ENCODE measurements at places on chromosomes 3 and 15.

DNA sequence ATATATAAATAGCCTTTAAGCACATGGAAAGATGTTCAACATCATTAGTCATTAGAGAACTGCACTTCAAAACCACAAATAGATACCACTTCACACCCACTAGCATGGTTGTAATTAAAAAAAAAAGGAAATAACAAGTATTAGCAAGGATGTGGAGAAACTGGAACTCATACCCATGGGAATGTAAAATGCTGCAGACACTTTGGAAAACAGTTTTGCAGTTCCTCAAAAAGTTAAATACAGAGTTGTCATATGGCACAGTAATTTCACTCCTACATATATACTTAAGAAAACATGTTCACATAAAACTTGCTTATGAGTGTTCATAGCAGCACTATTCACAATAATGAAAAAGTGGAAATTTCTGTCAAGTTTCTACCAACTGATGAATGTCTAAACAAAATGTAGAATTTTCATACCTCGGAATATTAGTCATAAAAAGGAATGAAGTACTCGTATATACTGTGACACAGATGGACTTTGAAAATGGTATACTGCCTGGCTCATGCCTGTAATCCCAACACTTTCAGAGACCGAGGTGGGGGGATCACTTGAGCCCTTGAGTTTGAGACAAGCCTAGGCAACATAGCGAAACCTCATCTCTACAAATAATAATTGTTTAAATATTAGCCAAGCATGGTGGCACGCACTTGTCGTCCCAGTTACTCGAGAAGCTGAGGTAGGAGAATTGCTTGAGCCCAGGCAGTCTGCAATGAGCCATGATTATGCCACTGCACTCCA lies 28.1 kb downstream of the BCL2A1 start:
- no peak for DNase-seq

GRCh38 chr15:35170207-35170606 lies 85.1 kb upstream of the NANOGP8 start:
- DNase-seq, result no peak

GRCh38 chr15:57160823-57161560 lies 215.3 kb upstream of the CGNL1 start:
- DNase-seq, result no peak

- DNase-seq, result no peak
Observed at GRCh38 chr15:29223640-29224039, 46.0 kb downstream of the NSMCE3 start.

DNA sequence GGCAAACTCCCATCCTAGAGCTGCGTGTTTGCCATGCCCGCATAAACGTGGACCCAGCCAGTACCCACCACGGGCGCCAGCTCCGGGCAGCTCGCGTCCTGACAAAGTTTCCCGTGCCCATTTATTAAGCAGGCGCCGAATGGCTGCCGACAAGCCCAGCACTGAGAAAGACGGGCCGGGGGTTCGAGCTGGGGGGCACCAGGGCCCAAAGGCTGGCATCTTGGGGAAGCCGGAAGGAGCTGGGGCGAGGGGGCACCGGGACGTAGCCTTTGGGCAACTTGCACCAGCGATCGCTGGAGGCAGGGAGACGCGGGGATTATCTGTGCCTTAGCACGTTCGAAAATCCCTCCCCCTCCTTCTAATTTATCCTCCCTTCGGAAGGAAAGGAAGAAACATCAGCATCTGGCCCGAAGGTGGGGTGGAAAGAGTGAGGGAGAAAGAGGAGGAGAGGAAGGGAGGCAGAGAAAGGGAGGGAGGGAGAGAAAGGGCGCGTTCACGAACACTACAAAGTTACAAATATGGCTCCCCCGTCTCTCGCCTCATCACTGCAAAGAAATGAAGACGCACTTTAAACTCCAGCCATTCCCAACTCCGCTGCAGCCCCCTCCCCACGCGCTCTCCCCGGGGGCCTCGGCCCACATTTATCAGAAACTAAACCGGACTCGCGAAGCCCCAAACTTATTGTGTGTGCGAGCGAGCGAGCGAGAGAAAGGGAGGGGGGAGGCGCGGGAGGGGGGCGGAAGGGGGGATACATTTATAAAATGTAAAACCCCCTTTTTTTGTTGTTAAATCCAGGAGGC lies 1.0 kb downstream of the ANP32A start:
- peak; percentile 27 for DNase-seq

DNA sequence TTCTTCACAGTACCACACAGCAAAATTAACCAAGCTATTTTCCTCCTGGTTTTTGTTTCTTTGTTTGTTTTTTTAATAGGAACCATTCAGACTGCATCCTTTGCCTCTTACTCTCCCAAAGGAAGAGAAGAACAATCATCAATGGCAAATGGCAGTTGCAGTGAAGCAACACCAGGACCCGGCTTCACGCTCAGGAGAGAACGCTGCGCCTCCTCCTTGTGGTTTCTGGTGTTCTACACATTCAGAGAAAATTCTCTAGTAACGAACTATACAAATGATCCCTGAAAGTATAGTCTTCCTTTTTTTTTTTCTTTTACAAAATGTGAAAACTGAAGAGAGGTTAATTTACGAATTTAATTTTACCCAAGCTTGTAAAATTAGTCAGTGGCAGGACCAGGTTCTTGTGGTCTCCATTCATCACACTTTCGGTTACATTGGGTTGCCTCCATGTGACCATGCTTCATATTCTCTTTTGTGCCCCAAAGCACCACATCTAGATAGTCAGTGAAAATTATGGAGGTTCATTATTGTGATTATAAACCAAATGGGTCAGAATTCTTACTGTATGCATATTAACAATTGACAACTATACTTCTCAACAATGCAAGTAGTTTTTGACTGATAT lies 10.6 kb upstream of the MINDY2 start:
- no peak for DNase-seq

DNA sequence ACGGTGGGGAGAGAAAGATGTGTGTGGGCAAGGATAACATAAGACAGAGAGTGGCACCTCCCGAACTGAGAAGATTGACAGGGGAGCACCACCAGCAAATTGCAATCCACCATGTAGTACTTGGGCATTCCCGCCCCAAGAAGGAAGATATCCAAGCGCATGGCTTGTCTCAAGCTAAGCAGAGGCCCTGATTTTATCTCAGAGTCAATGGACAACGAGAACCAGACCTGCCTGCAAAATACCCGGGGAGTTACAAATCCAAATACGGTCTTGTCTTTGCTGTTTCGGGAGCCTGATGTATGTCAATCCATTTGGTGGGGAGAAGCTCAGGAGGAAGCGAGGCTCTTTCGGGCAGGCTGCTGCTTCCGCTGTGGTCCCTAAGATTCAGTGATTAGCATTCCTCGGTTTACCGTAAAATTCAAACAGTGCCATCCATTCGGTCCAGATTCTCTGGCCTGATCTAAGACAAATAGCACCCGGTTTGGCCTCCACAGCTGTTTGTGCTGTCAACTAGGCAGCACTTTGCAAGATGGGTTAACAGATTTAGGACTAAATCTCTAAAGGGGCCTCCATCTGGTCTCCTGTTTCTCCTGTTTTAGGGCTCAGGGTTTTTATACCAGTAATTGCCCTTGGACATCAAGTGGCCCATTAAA lies 97.7 kb upstream of the WNT5A start:
- no peak for DNase-seq

DNA sequence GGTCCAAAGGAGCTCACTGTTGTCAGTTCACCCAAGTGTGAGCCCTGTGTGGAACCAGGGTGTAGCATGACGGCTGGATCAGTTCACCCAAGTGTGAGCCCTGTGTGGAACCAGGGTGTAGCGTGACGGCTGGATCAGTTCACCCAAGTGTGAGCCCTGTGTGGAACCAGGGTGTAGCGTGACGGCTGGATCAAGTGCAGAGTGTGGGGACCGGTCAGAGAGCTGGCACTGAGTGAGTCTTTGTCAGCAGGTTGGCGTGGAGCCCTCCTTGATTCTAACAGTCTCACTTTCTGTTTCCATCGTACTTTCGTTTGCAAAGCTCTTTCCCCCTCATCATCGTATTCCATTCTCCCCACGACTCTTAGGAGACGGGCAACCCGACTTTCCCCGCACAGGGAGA lies 57.9 kb upstream of the DLG1 start:
- no peak for DNase-seq

GRCh38 chr3:159149131-159149530 lies 347.3 kb downstream of the MFSD1 start:
- no peak for DNase-seq

- no peak for DNase-seq
Observed at GRCh38 chr15:65033659-65034269, 4.3 kb upstream of the MTFMT start.

DNA sequence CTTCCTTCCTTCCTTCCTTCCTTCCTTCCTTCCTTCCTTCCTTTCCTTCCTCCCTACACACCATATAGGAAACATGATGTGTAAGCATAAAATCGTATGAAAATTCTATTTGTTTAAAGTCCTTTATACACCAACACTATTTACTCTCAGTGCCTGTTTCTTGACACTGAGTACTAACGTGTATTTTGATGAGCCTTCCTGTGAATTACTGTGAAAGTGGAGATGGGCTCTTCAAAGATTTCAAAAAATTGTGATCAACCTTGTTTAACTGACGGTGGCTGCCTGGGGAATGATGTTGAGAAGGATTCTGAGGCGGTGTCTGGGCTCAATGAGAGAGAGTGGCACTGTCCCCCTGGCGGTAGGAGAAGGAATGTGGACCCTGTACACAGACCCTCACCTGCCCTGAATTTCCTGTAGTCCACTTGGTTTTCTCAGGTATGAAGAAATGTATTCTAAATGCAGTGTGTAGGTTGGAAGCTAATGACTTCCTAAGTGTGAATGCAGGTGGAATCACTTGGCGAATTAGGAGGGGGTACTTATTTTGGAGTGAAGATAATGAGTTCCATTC lies 237.9 kb downstream of the GAP43 start:
- DNase-seq, result no peak

DNA sequence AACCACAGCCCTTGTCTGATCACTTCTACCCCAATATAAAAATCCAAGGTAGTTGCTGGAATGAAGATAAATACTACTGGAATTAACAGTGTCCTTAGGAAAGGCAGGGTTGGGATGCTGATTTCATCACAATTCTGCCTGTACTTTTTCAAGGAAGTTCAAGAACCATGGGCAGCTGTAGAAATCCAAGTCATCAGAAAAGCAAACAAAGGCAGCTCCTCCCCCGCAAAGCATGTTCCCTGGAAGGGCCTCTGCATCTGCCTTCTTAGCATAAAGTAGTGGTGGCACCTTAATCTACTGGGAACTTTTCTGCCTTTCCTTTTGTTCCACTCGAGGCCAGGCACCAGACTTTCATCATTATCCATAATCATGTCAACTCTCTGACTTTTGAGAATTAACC lies 54.4 kb downstream of the ERC2 start:
- no peak for DNase-seq

- no peak for DNase-seq
Observed at GRCh38 chr3:186598794-186599141, 14.1 kb upstream of the AHSG start.

DNA sequence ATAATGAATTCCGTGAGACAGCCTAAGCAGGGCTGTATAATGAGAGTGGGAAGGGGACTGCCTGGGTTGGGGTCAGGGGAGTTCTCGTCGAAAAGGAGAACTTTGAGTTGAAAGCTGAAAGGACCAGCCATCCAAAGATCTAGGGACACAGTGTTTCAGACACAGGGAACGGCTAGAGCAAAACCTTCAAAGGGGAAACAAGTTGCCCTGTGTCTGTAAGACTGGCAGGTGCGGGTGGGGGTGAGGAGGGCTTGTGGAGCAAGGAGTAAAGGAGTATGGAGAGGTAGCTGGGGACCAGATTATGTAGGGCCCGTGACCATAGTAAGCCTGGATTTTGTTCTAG lies 1.3 kb upstream of the SRP14 start:
- no peak for DNase-seq

DNA sequence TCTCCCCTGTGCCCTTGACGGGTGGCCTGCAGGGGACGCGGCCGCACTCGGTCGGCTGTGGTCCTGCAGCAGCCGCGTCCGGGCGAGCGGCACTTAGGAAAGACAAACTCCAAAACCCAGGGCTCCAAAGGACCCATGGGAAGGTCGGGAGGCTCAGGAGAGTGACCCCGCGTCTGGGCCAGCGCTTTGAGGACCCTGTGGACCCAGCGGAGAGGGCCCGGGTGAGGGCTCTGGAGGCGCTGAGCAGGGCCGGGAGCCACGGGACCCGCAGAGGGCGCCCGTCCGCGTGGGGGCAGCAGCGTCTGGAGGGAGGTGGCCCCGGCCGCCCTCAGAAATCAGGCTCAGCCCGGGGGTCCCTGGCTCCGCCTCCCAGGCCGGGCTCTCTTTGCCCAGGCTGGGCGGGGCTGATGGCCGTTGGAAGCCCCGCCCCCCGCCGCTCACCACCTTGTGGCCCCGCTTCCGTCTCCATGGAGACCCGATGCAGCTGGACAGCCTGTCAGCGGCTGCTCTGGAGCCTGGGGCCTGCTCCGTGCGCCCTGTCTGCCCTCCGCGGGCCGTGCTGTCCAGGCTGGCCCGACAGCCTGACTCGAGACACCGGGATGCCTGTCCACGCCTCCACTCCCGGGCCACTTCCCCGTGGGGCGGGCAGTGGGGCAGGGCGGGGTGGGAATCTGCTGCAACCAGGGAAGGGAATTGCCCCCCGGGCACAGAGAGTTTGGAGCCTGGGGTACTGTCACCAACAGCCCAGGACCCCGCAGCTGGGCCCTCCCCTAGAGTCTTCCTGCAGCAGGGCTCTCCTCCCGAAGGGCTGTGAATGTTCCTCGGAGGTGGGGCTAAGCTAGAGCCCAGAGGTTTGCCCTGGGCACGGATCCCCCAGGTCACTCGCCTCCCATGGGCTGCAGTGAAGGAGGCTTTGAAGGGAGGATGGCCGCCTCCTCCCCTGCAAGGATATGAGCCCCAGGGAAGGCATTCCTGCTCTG lies 34.8 kb upstream of the RPL32 start:
- no peak for DNase-seq

- no peak for DNase-seq
Observed at GRCh38 chr15:101179341-101180153, 72.3 kb downstream of the CHSY1 start.

DNA sequence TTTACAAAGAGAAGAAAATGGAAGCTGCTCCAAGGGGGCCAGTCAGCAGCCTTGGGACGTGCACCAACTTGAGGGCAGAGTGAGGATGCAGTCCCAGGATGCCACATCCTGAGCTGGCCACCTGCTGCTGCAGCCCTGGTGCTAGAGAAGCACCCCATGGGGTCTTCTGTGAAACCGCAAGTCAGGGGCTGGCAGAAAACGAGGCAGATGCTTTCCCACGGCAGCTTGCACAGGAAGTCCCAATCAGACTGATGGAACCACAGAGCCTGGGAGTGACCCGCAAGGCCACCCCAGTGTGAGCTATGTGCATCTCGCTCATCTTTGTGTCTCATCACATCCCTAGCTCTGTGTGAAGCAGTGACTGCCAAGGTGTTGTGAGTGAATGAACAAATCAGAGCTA lies 76.5 kb downstream of the NUP210 start:
- no peak for DNase-seq

- no peak for DNase-seq
Observed at GRCh38 chr15:57692709-57693108, 13.8 kb upstream of the POLR2M start.

GRCh38 chr3:127775398-127776109 lies 46.8 kb downstream of the MGLL start:
- DNase-seq, result no peak

DNA sequence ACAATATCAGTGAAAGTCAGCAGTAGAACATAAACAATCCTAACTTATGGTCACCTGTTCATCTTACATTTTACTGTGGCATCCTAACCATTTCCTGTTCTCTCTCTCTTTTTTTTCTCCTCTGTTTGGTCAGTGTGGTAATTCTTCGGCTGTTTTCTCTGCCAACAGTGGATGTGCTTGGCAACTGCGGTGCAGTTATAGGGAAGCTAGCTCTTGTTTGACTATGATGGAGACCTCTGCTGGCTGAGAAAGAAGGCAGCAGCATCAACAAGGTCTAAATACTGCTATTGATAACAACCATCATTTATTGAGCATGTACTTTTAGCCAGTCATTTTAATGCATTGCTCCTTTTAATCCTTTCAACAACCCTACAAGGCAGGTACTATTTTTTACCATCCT lies 723 bp upstream of the DRD3 start:
- DNase-seq, result no peak

Data from stimulated activated CD8-positive, alpha-beta memory T cell treated with anti-CD3 and anti-CD28 coated beads, Interleukin-15, amount 100 ng/mL, for 24 hours (primary cell).